ENCODE measurements at places on chromosomes 1 and 21. TPM values are rescaled to one million over a fixed set of nuclear protein-coding genes. Genes with fewer than 3 reads are reported as not detected.
A peak's percentile ranks its signal among the peaks of the same experiment; 100 is the strongest.

DNA sequence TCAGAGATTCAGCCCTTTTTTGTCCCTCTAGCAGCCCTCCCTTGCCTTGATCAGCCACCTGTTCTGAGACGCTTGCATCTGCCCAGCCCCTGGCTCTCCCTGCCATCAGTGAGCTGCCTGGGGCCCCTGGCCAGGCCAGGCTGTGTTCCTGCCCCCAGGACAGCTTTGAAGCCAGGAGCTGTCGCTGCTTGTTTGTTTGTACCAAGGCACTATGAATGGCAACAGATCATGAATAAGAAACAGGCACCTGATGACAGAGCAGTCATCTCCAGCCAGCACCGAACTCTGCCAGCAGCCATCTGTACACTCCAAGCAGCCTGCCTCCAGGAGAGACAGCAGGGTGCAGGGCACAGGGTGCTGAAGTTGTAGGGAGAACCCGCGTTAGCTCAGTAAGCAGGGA, 8.1 kb upstream of the VWA5B1 start:
- DNase-seq, result no peak

DNA sequence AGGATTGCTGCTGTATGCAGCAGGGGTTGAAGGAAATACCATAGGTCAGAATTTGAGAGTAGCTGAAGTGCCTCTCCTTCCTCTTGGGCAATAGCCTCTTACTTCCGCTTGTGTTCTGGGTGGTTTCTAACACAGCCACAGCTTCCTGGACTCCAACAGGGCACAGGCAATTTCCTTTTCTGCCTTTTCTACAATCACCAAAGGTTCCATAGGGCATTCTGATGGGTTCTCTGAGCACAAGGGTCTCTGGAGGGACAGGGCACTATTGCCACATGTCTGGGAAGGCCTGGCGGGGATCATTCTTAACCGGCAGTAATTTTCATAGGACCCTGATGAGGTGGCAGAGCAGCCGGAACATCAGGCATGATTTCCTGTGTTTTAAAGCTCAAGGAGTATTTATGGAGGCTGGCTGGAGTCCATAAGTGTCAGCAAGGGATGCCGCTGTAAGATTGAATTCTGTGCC, 5.5 kb upstream of the AGTRAP start:
- DNase-seq, result peak; percentile 30

The OR6N1 gene
- not detected for polyA plus RNA-seq

The CD1D gene
- not detected for polyA plus RNA-seq

Measured in endothelial cell of umbilical vein (primary cell).